ENCODE measurements at places on chromosomes 7 and 10. TPM values are rescaled to one million over a fixed set of nuclear protein-coding genes. Genes with fewer than 3 reads are reported as not detected.

Gene COL17A1
- 150 TPM for total RNA-seq

Gene LRMDA
- 0.88 TPM for total RNA-seq

Gene RAB19
- not detected for total RNA-seq

Gene AKR1B15
- total RNA-seq, result 6.8 TPM

Gene RAB18
- total RNA-seq, result 40.4 TPM

Gene PHYHIPL
- not detected for total RNA-seq

Gene BEND7
- 6.7 TPM for total RNA-seq

Gene TAS2R41
- total RNA-seq, result 0.70 TPM

Gene SPDYE2
- not detected for total RNA-seq

Gene LRGUK
- 0.08 TPM for total RNA-seq

Gene CHN2
- 8.6 TPM for total RNA-seq

Gene OR2AE1
- 0.57 TPM for total RNA-seq

Gene EIF5AL1
- 0.45 TPM for total RNA-seq

Gene DPCD
- total RNA-seq, result 37.9 TPM

Gene KNDC1
- 0.53 TPM for total RNA-seq

Gene PLXDC2
- 43.1 TPM for total RNA-seq

Gene SUN3
- total RNA-seq, result not detected

Gene DHTKD1
- 21.6 TPM for total RNA-seq
